ENCODE measurements at places on chromosomes 6 and 20.

GRCh38 chr6:68039641-68040311, 595.3 kb upstream of the ADGRB3 start:
- no peak for DNase-seq

GRCh38 chr6:141199074-141199473, 933.7 kb upstream of the GJE1 start:
- no peak for DNase-seq

- no peak for DNase-seq
Observed at GRCh38 chr6:42431356-42431755, 20.4 kb downstream of the TRERF1 start.

GRCh38 chr20:3753098-3753497, 14.5 kb downstream of the ADISSP start:
- no peak for DNase-seq

- no peak for DNase-seq
Observed at GRCh38 chr6:112827793-112828192, 480.7 kb downstream of the RFPL4B start.

- no peak for DNase-seq
Observed at GRCh38 chr6:104601721-104602120, 258.0 kb downstream of the HACE1 start.

GRCh38 chr6:32664827-32665362, 1.6 kb downstream of the HLA-DQB1 start:
- peak; percentile 9 for DNase-seq

DNA sequence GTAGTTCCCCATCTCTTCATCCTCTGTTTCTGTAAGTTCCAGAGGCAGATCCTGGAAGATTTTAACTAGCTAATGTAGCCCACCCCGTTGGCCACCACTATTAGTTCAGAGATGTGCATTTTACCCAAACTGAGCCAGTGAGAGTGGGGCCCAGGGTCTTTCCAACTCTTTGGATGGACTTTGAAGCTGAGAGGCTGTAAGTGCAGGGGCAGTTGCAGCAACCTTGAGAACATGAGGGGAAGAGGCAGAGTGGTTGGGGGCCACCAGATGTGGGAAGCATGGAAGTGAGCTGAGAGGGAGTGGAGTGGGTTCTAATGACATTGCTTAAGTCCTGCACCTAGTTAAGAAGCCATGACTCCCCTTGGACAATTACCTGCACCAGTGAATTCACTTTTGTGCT, 72.2 kb downstream of the CDH26 start:
- no peak for DNase-seq

DNA sequence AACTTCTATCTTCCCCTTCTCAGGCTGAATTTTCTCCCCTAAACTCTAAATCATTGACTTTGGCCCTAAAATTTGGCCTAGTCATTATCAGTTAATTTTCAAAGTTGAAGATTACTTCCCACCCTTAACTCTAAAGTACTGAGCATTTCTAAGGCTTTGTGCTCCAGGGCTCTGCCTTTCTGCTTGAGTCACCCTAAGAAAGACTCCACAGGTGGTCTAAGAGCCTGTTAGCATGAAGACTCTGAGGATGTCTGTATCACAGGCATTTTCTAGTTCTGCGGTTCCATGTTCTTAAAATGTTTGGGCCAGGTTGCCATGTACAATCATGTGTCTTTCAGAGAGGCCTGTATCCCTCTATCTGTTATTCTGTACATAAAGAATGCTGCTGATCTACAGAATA, 808.1 kb upstream of the MANEA start:
- DNase-seq, result no peak

DNA sequence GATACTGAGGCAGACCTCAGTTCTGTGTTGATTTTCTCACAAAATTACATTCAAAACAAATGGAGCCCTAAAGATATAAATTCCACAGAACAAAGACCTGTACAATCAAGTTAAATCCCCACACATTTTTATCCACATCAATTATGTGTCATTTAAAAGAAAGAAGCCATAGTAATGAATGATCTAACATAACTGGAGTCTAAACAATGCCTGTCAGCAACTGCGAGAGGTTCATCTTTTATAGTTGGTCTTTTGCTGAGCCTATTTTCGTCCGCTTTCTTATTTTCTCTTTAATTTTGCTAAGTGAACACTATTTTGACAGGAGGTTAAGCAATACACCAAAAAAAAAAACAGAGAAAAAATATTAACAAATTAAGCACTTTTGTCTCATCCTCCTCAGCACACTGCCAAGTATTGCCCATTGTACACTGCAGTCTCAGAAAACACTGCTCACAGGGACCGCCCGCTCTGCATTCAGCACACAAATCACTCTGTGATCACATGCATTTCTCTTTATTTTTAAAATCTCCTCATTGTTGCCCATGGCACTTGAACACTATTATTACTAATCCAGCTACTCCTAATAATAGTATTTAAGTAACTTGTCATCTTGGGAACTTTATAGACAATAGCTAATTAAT, 140.8 kb downstream of the BTBD9 start:
- DNase-seq, result no peak

DNA sequence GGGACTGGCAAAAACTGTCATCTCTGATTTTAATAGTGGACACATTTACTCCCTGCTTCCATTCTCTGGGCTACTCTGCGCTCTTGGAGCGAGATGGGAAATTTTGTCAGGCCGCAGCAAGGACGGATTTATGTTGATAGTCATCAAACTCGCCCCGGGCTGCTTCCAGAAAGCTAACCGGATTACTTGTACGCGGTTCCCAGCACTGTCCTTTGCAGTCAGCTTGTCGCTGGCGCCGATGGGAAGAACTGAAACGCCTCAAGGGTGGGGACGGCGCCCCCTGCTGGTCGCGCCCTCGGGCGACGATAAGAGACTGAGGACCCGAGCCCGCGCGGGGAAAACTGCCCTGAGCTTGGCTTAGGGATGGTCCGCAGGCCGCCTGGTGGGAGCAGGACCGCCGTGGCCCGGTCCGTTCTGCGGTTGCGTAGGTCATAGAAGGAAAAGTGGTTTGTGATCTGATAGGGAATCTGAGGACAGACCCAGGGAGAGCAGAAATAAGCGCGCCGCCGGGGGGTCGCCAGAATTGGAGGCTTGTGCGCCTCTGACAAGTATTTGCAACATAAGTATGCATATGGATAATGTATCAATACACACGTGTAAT, 984 bp upstream of the ABT1 start:
- peak; percentile 69 for DNase-seq

GRCh38 chr6:39812853-39813533, 20.8 kb downstream of the DAAM2 start:
- no peak for DNase-seq

DNA sequence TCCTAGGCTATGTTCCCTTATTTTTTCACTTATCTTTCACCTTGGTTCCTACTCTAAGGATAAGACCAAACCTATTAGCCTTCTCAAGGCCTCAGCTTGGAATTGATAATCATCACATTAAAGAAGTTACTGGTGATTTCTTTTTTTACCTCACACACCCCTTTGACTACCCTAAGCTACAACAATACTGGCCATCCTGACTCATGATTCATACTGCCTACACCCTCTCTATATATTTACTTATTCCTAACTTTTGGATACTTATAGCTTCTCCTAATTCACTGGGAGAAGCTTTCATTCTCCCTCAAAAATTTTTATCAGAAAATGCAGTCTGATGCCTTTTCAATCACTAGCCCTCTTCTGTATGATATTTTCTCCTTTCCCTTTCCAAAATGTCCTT, 256.1 kb downstream of the TBX18 start:
- no peak for DNase-seq

DNA sequence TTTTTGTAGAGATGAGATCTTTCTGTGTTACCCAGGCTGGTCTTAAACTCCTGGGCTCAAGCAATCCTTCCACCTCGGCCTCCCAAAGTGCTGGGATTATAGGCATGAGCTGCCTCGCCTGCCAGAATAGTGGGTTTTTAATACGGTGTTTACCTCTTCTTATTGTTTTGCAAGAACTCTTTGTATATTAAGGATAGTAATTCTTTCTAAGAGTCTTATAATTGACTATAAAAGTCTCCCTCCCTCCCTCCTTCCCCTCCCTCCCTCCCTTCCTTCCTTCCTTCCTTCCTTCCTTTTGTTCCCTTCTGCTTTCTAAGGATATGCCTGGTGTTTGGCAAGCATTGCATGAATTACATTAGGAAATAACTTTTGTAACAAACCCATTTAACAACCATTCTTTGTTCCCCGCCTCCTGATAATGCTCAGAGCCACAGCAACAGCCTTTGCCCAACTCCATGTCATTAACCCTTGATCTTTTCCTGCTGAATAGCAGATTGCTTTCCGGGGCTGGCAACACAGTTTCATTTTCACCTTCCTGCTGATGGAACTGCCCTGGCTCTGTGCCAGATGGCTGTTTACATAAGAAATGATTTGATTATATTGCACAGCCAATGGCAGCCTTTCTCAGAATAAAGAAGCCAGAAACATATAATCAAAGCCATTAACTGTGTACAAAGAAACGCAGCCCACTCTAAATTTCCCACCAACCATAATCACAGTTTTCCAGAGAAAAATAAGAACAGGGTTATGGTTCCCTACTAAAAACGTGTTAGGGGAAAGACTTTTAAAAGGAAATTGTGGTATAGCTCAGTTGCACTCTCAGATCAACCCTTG, 143.7 kb upstream of the PTPN1 start:
- no peak for DNase-seq

DNA sequence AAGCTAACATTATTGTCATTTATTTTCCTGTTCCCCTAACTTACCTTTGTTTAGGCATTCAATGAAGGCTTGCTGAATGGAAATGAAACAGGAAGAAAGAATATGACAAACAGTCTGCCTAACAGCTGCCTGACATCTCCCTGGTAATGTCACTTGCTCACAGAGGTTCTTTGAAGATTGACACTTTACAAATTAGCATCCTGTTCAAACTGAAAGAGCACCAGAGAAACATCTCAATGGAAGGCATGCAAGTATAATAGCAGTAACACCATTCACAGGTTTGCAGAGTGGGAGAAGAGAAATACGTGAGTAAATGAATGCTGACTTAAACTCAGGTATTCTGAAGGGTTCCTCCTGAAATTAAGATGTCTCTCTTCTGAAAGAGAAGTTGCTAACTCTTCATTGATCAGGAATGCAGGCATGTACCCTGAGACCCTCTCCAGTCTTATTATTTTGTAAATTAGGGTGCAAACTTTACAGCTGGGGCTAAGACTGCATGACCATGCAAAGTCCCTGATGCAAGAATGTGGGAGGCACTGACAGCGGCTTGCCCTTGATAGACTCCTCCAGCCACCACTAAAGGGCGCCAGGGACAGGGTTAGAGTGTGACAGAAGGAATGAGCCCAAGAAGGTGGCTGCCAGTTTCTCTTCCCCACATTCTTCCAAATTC, 1.3 kb upstream of the SMLR1 start:
- DNase-seq, result no peak

DNA sequence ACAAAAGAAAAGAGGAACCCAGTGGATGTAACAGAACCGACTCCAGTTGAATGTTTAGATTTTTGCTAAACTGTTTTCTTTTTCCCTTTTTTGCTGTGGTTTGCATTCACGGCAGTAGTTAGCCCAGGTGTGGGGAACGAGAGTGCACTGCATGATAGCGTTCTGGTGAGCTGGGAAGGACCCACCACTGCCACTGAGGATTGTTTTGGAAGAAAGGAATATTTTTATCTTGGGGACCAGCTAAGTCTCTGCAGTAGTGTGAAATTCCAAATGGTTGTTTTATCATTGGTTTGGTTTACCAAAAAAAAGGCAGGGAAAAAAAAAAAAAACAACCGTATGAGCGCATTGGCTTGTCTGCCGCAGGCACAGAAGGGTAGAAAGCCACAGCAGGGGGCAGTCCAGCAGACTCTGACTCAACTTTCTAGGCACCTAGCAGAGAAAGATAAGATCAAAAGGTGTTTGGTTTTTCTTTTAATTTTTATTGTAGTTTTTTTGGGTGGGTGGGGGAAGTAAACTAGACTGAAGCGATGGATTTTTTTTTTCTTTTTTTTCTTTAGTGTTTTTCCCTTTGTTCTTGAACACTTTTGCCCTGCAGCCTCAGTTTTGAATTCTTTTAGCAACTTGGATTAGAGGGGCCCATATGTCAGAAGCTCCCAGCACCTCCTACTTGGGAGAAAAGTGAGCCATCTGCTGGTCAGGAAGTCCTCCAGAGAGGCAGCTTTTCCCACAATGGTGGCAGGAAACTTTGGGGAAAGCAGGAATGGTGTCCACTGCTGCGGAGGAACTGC, 13.5 kb upstream of the RAB5IF start:
- no peak for DNase-seq

DNA sequence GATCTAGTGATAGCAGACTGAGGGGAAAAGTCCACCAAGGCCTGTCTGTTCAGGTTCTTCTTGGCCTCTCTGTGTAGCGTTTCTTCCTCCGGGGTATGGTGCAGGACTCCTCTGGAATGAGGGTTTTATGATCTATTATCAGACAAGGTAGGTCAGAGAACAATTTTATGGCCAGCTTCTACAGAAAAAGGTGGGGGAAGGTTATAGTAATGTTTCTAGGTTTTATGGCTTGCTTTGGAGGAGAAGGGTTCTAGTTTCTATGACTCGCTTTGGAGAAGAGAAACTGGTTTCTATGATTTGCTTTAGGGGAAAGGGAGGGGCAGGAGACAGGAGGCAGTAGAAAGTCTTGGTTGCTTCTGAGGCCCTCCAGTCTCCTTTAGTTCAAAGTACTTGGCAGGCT, 144.8 kb upstream of the LAMA2 start:
- no peak for DNase-seq

DNA sequence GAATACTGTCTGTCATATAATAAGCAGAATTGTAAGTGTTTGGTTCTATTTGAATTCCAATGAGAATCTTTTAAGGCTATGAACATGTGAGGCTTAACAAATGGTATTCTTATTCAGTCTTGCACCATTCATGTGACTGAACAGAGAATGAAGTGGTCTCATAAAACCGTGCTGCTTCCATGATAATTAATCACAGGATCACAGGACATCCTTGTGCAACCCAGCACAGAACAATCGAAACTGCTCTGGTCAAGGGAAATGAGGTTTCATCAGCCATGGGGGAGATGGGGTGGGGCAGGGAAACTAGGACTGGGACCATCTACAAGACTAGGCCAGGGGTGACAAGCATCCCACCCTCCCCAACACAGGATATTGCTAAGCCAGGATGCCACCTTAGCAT, 6.0 kb downstream of the PPIL6 start:
- no peak for DNase-seq

DNA sequence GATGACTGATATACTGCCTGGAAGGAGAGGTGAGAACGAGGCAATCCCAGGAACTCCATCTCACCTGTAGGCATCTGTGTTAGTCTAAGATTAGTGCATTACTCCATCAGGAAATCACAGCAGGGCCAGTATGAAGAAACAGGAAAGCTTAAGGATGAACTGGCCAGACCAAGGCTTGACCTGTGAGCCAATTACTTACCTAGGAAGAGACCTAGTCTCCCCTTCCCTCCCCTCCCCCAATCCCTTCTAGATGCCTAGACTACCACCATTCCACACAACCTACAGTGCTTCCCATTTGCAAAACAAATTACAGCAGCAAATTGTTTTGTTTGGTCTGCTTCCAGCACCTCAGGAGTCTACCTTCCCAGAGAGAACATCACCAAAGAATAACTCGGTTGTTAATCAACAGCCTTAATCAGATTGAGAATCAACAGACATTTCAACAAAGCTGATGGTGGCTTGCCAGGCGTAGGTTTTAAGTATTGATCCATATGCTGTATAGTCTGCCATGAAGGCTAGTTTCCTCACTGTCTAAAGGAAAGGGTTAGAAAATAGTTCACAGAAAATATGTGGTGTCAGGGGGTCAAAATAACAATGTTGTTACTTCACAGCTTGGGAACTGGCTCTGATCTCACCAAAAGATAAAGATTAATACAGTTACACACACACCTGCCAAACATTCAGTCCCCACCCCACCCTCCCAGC, 10.1 kb downstream of the PKHD1 start:
- no peak for DNase-seq

Data from stimulated activated CD4-positive, alpha-beta T cell treated with anti-CD3 and anti-CD28 coated beads, TNF-alpha, amount 100 ng/mL, for 1 hour (primary cell).